ENCODE measurements at places on chromosomes 12 and 14. TPM values are rescaled to one million over a fixed set of nuclear protein-coding genes. Genes with fewer than 3 reads are reported as not detected.

DNA sequence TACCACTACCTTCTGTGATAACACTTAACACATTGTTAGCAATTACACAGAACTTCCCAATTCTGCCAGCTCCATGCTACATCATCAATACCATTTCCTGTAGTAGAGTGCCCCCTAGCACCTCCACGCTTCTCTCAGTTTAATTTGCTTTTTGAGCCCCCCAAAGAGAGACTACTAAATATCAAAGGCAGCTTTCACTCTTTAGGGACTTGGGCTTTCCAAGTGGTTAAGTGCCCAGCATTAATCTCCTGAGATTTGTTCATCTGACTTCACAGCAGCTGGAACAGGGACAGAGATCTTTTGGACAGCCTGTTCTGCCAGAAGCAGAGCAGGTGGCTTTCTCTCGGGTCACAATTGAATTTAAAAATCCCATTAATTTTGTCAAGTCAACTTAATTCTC, 954.9 kb downstream of the DIO2 start:
- no peak for DNase-seq

DNA sequence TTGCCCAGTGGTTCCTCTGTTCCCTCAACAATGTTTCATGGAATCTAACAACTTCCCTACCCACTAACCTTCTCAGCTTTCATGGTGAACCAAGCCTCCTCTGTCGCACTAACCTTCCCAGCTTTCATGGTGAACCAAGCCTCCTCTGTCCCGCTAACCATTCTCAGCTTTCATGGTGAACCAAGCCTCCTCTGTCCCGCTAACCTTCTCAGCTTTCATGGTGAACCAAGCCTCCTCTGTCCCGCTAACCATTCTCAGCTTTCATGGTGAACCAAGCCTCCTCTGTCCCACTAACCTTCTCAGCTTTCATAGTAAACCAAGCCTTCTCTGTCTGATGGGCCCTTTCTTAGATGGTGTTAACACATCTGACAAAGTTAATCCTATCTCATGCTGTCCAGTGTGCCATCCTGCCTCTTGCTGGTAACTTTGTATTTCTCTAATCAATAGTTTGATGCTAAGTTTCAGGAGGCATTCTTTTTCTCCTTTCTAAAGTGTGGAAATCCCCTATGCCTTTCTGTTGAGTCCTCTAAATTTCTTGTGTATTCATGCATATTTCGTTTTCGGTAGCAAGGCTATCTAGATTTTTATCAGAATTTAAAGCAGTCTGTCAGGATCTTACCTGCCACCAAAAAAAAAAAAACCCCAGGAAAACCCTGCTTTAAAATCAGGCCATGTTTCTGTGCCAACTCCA, 26.8 kb upstream of the KCNK13 start:
- no peak for DNase-seq

PIK3C2G gene
- total RNA-seq = not detected

RHEBL1 gene
- total RNA-seq = 0.97 TPM

RNASE7 gene
- total RNA-seq = 0.15 TPM

All from psoas muscle (tissue), 8 donors.